ENCODE measurements at places on chromosomes 1 and 21.

- no peak for DNase-seq
Measured at GRCh38 chr1:22709227-22709626, 1.4 kb upstream of the EPHB2 start.

DNA sequence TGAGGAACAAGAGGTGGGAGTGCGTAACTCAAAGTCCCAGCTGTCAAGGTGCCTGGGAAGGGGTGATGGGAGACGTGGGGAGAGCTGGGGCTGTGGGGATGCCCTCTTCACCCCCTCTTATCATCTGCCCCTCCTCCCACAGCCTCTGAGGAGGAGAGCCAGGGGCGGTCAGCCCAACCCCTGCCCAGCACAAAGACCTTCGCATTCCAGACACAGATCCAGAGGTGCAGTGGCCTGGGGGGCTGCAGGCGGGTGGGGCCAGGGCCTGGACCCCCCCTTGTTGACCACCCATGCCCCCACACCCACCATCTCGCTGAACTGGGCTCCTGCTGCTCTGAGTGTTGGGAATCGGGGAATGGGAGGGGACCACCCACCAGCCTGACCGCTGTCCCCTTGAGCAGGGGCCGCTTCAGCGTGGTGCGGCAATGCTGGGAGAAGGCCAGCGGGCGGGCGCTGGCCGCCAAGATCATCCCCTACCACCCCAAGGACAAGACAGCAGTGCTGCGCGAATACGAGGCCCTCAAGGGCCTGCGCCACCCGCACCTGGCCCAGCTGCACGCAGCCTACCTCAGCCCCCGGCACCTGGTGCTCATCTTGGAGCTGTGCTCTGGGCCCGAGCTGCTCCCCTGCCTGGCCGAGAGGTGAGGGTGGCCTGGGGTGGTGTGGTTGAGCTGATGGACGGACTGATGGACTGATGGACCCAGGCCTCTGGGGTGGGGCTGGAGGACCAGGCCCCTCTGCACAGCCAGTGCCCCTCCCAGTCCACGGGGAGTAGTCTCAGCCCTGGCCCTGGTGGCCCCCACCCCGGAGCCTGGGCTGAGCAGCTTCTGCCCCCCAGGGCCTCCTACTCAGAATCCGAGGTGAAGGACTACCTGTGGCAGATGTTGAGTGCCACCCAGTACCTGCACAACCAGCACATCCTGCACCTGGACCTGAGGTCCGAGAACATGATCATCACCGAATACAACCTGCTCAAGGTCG lies 29.7 kb downstream of the TRIM11 start:
- no peak for DNase-seq

DNA sequence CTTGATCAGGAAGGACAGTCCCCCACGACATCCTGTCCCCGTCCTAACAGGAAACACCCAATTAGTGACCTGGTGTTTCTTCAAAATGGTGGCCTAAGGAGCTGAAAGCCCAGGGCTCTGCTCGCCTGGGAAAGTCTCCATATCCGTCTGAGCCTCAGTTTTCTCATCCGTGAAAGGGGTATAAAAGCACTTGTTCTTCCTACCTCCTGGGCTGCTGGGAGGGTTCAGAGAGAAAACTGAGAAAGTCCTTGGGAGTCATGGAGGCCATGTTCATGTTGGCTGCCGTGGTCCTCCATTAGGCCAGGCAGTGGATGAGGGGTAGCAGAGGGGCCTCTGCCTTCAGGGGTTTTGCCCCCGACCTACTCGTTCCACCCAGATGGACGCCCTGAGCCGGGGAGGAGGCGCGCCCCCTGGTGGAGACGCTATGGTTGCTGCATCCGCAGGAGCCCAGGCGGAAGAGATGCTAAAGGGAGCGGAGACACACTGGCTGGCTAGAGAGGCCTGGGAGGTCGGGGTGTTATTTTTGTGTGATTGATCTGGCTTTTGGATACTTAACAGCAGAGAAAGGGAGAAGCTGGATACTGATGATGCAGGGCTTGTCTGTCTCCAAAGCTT lies 113.5 kb downstream of the PRDM2 start:
- DNase-seq, result peak; percentile 37

DNA sequence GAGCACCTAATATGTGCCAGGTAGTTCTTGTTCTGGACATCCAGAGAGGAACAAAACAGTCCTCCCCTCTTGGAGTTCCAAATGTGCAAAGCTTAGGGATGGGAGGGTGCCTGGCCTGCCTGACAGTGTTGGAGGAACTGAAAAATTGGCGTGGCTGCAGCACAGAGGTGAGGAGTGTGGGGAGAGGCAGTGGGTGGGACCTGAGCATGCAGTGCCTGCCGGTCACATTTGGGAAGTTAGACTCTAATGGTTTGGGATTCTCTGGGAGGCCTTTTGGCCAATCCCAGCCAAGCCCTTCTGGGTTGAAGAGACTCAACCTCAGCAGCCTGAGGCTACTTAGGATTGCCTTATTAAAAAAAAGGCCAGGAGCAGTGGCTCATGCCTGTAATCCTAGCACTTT lies 2.3 kb upstream of the TCEA3 start:
- DNase-seq, result no peak

DNA sequence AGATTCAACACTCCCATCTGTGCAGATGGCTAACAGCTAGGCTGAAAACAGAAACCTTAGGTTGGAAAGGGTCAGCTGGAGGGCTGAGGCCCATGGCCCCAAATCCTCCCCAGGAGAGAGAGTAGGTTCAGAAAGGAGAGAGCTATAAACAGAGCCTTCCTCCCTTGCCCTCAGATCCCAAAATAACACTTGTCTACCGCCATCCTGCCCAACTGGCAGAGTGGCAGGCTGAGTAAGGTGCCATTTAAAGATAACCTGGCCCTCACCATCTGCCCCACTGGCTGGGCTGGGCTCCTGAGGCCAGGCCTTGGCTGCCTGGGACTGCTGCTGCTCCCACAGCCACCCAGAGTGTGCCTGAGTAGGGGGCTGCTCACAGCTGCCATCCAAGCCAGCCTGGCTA lies 4.3 kb upstream of the SHISA4 start:
- no peak for DNase-seq

GRCh38 chr1:159753386-159753785 lies 27.4 kb upstream of the DUSP23 start:
- no peak for DNase-seq

DNA sequence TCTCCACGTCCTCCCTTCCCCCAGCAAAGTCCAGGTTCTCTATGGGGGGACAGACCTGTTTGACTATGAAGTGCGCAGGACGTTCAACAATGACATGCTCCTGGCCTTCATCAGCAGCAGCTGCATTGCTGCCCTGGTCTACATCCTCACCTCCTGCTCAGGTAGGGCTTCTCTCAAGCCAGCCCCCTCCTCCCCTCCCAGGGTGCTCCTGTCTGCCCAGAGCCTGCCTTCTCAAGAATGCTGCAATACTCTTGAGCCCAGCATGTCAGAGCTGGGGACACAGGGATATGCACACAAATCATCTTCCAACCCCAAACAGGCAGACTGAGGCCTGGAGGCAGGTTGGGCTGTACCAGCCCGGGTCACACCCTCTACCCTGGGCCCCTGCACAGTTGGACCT lies 35.4 kb downstream of the DISP3 start:
- no peak for DNase-seq

DNA sequence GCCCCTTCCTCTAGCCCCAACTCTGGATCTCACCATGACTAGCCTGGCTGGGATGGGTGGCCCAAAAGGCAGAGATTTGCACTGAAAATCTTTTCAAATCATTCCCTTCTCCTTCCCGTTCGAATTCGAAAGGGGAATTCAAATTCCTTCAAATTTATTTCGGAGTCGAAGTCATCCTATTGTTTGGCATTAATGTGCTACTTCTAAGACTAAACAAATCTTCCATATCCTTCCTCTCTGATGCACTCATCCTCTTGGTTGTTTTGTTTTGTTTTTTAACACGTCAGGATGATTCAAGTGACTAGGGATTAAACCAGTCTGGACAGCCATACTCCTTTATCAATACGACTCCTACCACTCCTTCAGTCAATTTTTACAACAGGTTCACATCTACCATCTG lies 95.5 kb upstream of the SGIP1 start:
- DNase-seq, result no peak

GRCh38 chr1:228329887-228330286 lies 76.7 kb downstream of the TRIM11 start:
- no peak for DNase-seq

GRCh38 chr1:12447307-12447706 lies 170.7 kb downstream of the DHRS3 start:
- no peak for DNase-seq

- no peak for DNase-seq
Measured at GRCh38 chr1:47962750-47963492, 34.3 kb downstream of the TRABD2B start.

DNA sequence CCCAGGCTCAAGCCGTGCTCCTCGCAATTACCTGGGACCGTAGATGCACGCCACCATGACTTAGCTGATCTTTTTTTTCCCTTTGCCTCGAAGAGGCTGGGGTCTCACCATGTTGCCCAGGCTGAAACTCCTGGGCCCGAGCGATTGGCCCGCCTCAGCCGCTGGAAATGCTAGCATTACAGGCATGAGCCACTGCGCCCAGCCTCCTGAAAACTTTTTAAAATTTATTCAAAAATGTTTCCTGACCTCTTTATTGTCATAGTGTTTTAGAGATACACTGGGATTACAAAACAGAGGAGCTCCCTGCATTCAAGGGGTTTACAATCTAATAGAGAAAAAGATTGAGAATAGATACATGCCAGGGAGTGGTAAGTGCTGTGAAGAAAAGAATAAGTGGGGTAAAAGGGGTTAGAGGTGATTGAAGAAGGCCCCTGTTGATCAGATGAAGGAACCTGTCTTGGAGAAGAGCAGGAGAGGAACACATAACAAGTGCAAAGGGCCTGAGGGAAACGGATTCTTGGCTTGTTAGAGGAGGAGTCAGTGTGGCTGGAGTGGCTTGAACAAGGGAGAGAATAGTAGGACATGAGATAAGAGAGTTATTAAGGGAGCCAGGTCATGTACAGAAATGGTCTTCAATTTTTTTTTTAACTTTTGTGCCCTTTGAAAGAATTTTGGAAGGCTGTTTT lies 1.7 kb upstream of the TRIM33 start:
- no peak for DNase-seq

DNA sequence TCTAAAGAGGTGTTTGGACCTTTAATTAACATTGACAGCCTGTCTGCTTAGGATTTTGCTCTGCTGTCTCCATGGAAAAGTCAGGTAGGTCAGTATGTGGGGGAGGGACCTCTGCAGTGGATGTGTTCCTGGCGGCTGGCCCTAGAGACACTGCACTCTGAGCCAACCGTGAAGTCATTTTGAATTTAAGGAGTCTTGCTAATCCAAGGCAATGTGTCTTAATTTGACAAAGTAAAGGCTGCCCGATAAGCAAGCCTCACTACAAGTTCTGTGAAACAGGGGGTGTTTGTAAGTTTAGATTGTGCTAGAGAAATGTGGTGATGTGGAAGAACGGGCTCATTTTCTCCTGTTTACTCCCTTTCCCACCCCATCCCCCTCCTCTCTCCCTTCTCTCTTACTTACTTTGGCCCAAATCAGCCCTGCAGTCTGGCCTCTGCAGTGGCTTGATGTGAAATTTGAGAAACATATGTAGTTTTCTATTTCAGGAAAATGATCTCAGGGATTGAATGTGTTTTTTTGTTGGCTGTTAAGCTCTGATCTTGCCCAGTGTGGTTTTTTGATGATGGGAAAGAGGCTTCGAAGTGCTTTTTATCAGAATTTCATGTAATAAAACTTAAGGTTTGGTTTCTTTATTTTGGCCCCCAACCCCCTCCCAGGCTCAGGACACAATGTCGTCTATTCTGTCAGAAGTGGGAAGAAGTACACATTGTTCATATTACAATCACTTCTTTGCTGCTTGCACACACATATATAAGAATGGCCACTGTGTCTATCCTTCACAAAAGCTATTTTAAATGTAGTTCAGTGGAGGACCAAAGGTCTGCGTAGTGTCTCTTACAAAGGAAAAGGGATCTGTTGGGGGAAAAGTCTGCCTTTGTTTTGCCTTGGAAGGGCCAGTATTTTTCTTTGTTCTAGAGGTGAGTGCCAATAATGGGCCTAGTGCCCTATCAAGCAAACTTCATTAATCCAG lies 96.6 kb downstream of the FGGY start:
- DNase-seq, result no peak

DNA sequence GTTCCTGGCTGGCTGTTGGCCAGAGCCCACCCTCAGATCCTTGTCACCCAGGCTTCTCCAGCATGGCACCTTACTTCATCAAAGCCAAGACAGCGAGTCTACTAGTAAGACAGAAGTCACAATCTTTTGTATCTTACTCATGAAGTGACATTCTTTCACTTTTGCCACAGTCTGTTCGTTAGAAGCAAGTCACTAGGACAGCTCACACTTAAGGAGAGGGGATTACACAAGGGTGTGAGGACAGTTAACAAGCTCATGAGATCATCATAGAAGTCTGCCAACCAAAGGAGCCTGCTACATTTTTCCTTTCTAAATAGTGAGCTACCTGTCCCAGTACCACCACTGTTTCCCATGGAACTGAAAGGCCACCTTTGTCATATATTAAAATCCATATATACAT lies 61.5 kb downstream of the PACC1 start:
- no peak for DNase-seq

- DNase-seq, result no peak
Measured at GRCh38 chr1:174701565-174701964, 253.8 kb downstream of the GPR52 start.

- DNase-seq, result no peak
Measured at GRCh38 chr1:109719337-109719837, 7.3 kb downstream of the GSTM5 start.

DNA sequence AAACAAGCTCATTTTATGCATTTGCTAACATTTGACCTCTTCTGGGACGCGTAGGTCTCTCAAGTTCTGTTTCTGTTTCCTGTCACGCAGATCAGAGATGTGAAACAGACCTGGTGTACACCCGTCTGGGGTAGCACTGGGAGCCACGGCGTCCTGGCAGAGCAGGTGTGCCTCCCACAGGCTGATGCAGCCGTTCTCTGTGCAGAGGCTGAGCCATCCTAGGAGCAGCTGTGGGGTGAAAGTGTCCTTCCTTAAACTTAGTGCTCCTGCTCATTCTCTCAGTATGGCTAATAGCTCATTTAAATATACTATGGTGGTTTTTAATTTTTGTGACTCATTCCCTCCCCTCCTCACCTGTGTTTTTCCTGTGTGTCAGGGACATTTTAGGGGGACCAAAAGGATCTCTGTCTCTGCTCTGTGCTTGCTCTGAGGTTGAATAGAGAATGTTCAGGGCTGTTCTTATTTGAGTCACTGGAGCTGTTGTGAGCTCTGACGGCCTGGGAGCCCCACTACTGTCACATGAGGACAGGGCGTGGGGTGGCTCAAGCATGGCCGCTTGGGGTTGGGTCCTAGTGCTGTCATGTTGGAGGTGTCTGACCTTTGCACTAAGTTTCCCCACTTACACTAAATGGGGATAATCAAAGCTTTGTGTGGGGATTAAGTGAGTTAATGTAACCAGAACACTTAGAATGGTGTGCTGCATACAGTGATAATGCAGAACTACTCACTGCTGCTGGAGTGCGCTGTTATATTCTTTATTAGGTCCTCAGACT lies 43.0 kb downstream of the GALNT2 start:
- peak; percentile 32 for DNase-seq

GRCh38 chr1:19858893-19859292 lies 23.3 kb upstream of the OTUD3 start:
- no peak for DNase-seq

GRCh38 chr21:36038701-36039497 lies 21.4 kb downstream of the SETD4 start:
- DNase-seq, result no peak
